Hematopoietic multipotent progenitor cell treated with erythropoietin and hydrocortisone succinate and interleukin-3 and kit ligand, for 15 days (in vitro differentiated cells): ENCODE measurements at places on chromosomes 13 and 19.

DNA sequence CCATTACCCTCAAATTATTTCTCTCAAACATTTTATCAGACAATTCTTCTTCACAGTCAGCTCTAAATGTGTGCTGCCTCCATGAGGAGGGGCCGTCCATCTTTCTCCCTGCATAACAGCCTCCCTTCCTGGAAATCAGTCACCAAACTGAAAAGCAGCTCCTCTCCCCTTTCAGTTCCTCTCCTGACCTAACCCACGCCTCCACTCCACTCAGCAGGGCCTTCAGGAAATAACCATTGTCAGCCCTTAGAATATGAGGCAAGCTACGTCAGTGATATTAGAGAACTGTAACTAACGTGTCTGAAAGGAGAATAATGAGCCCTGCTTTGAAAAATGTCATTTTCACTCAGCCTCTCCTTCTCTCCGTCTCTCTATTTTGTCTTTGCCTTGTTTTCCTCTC, 116.2 kb downstream of the OLFM4 start:
- DNase-seq, result no peak

DNA sequence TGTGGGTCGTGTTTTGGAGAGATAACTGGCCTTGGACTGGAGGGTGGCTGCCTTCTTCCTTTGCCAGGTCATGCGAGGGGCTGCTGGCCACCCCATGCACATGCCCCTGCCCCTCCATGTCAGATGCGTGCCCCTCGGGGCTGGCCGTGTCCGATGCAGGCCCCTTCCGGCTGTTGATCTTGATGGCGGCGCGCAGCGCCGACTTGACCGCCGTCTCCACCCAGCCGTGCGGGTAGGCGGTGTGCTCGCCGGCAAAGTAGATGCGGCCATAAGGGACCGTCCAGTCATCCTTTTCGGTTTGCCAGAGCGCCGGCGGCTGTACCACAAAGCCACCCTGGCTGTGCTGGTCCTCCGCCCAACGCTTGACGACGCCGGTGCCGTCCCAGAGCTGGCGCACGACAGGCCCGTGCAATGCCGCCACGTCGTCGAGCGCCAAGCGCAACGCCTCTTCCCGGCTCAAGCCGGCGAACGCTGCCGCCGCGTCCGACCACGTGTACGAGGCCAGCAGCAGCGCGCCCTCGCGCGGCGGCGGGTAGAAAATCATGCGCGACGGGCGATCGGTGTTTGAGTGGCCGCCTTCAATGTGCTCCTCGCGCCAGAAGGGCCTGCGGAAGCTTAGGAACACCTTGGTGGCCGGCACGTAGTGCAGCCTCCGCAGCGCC, 6.9 kb downstream of the IL4I1 start:
- peak; percentile 85 for DNase-seq

- no peak for DNase-seq
Observed at GRCh38 chr13:31116224-31116623, 45.5 kb downstream of the HSPH1 start.

GRCh38 chr13:58594747-58595600, 963.4 kb downstream of the PCDH17 start:
- no peak for DNase-seq

GRCh38 chr13:36919833-36920615, at the start of gene SMAD9:
SMAD9 (minus strand) TSS chr13:36920238; CDS start chr13:36879689, 40,549 bp downstream.
- DNase-seq, result no peak

- no peak for DNase-seq
Observed at GRCh38 chr19:858868-859843, at the start of gene CFD. CFD (plus strand) TSS chr19:859664; CDS start chr19:859690, 26 bp downstream.

GRCh38 chr13:106774621-106775020, 206.7 kb upstream of the ARGLU1 start:
- DNase-seq, result no peak

GRCh38 chr13:99802416-99802815, 169.2 kb downstream of the ZIC5 start:
- no peak for DNase-seq

- DNase-seq, result peak; percentile 91
Observed at GRCh38 chr19:1266129-1266915, 2.8 kb upstream of the CIRBP start.

DNA sequence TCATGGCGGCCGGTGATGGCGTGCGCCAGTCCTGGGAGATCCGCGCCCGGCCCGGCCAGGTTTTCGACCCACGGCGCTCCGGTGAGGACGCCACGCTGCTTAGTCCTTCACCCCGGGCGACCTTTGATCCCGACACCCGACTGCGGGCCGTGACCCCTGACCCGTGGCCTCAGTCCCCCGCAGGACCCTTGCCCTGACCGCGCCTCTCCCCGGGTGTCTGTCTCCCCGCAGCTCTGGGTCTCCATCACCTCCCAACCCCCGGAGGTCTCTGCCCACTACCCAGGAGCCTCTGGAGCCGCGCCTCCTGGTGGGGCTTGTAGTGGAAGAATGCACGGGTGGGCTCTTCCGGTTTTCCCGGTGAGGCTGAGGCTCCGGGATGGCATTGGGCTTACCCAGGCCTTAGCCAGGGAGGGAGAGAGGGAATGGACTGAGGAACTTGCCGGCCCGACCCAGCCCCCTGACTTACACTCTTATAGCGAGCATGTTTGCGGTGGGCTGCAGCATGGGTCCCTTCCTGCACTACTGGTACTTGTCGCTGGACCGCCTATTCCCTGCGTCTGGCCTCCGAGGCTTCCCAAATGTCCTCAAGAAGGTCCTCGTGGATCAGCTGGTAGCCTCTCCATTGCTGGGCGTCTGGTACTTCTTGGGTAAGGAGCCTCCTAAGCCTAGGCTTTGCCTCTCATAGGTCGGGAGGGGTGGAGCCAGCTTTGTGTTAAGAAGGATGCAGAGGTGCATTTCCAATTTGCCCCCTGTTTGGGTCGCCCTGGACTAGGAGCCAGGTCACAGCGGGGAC, 566 bp downstream of the MPV17L2 start:
- DNase-seq, result no peak

DNA sequence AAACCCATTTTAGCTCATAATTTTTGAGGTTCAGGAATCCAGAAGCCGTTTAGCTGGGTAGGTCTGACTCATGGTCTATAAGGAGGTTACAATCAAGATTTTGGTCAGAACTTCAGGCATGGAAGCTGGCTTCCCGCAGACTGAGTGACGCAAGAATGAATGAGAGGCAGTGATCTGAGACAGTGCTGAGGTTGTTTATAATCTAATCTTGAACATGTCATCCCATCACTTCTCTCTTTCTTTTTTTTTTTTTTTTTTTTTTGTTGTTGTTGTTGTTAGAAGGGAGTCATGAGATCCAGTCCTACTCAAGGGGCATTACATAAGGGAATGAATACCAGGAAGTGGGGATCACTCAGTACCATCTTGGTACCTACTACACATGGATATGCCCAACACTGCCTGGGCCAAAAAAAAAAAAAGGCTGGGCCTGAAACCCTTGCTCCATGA, 217.4 kb downstream of the DLEU7 start:
- DNase-seq, result no peak

GRCh38 chr13:112689303-112690245, at the start of gene ATP11A:
ATP11A (plus strand) TSS chr13:112690038; CDS start chr13:112690417, 379 bp downstream.
- DNase-seq, result peak; percentile 63

DNA sequence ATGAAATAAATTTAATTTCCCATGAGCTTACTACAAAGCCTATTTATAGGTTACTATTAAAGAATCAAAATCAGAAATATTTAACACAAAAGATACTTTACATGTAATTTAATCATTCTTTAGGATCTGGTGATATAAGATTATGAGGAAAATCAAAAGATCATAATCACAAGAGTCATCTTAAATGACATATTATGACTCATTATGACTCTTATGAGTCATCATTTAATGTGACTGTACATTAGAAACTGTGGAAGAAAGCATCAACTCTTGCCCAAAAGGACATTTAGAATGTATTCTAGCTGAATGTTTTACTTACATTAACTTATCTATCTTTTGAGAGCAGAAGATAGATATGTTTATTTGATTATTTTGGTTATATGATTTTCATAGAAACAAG, 458.6 kb downstream of the DCT start:
- DNase-seq, result no peak

DNA sequence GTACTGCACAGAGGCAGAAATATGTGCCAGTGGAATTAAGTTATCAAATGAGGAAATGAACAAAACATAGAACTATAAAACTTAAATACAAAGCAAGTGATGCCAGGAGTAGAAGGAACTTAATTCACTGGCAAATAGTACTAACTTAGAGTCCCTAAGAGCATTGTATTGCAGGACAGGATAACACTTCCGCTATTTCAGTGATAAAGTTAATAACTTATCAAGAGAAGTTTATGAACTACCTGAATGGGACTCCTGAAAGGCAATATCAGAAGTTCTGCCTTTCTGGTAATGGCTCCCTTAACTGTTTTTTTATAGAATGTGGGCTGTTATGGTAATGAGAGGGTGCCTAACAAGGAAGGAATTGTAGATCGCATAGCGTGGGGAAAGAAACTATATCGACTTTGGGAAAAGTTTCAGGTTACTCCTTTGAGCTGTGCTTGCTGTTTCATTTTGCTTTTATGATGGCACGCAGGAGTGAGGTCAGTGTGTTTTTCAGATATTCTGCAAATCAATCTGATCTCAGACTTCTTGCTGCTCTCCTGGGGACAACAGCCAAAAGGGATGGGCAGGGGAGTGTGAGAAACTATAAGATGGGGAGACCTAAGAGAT, 95.3 kb upstream of the MLNR start:
- no peak for DNase-seq

- no peak for DNase-seq
Observed at GRCh38 chr19:29571181-29571580, 34.9 kb upstream of the POP4 start.

GRCh38 chr13:28590461-28590860, 68.5 kb upstream of the POMP start:
- no peak for DNase-seq
